ENCODE measurements at places on chromosomes 16 and 17.
A peak's percentile ranks its signal among the peaks of the same experiment; 100 is the strongest.

- DNase-seq: no peak
Observed at GRCh38 chr16:66578651-66579531, at the start of gene CMTM2. Gene CMTM2 (plus strand): TSS chr16:66579463. CDS start chr16:66579608, 145 bp downstream.

DNA sequence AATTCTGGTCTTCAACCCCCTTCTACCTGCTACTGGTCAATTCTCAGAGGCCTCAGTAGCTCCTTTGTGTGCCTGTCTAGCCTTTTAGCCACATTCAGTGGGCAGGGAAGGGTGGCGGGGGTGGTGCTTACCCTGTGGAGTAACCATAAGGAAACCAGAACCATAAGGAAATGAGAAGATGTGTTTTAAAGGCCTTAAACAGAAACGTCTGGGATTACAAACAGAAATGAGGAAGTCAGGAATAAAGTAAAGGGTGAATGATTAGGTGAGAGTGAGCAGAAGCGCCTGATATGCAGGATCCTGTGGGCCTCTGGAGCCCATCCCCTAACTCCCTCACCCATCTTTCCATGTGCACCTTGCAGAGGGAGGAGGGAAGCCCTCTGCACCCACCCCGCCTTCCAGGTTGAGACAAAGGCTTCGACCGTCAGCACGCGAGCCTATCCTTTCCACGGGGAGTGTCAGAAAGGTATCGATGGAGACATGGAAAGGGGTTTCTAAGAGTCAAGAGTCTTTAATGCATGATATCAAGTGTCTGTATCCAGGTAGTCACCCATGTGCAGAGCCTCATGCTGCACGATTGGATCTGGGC is 20.4 kb downstream of the KIAA0513 start:
- no peak for DNase-seq

GRCh38 chr17:50834429-50835300 is 721 bp upstream of the WFIKKN2 start:
- DNase-seq: no peak

DNA sequence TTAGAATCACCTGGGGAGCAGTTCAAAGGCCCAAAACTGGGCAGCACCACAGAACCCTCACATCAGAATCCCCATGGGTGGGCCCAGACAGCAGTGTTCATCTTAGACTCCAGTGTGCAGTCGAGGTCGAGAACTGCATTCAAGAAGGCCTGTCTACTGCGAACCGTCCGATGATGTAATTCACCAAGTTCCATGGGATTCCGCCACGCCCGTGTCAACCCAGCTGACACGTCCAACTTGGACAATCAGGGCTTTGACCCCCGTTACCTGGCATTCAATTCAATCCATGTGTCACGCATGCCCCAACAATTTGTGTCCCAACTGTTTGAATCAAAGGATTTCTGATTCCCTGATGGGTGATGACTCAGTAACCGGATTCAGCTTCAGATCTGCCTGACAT is 9.2 kb downstream of the HSBP1 start:
- DNase-seq: no peak

- no peak for DNase-seq
Observed at GRCh38 chr16:51236583-51236982, 85.5 kb upstream of the SALL1 start.

DNA sequence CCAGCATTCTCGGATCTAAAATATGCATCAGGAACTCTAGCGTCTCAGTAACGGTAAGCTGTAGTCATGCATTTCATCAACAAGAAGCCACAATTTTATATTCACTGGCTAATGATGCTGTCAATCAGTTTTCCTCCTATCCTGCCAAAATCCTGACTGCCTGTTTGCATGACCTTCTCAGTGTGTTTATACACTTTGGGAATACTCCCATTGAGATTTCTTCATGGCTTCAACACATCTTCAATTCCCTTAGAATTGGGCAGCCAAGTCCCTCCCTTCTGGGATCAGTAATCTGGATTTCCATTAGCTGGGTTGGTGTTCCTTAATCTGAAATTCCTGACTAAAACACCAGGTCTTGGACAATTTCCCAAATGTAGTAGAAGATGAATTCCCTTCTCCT is 348.9 kb upstream of the DYNLRB2 start:
- DNase-seq: no peak

DNA sequence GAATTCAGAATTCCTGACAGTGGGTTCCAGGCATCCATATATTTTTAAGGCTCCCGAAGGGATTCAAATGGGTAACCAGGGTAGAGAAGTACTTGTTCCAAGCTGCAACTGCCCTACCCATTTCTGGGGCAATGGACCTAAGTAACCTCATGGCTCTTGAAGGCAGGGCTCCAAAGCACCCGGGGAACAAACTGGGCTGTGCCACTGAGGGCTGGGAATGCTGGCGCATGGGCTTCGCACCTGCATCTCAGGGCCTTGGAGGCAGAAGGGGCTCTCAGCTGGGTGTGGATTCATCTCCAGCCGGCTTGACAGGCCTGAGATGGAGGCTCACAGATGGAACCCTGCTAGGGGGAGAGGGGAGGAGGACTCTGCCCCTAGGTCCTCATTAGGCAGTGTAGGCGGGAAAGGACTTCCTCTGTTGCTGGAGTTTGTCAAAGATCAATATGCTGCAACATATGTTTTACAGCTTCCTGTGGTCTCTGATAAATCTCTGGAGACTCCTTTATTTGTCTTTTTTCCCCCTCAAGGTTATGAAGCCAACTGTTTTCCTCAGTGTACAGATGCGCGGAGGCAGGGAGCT is 232.3 kb upstream of the NLRP1 start:
- peak; percentile 42 for DNase-seq
